ENCODE measurements at places on chromosomes 1 and 21.

DNA sequence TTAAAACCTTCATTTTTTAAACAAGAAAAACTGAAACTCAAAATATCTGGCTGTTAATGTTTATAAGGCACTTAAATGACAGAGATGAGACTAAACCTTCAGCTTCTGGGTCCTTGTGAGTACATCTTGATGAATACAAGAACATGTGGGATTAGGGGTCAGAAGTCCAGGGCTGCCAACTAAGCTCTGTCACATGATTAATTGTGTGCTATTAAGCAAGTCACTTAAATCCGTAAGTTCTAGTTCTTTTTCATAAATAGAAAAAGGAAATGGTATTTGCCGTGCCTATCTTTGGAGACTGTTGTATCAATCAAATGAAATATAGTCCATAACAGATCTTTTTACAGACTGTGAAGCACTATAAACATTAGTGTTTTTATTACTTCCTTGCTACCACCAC is 43.2 kb upstream of the KCTD3 start:
- peak; percentile 20 for DNase-seq

DNA sequence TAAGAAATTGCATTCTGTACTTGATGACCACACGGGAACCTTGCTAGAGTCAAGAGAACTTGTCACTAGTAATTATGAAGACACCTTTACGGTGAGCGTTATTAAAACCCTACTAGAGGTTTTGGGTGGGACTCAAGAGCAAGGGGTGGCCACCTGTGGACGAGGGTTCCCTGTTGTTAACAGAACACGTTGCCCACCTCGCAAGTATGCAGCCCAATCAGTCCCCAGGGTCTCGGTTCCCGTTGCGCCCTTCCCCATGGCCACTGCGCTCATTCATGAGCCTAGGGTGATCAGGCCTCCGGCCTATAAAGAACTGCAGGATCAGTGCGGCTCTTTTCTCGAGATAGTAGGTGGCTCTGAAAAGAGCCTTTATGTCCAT is 30.2 kb upstream of the RNF187 start:
- no peak for DNase-seq

DNA sequence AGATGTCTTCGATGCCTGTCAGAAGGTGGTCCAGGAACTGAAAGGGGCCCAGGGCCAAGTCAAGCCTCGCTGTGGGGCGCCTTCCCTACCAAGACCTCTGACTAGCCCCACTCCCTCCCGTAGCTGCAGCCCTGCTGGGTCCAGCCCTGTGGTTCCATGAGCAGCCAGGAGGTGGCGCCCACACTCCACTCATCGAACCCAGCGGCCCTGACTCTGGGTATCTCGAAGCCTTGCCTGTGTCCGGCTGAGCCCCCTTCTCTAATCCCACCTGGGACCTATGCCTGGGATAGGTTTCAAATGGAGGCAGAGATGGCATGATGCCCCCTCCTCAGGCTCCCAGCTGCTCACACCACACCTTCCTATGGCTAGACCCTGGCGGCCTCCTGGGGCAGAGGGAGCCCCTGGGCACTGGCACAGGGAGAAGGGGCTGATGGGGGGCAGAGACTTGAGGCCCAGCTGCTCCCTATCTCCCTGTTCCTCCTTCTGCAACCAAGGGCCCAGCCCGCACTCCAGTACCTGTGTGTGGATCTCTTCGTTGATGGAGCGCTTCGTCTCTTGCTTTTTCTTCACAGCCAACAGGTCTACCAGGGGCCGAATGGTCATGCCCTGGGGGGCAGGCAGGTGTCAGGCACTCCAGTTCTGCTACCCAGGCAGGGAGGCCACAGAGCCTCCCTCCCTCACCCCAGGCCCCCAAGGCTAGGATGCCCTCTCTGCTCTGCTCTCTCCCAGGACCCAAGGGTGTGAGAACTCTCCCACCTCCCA is 52.0 kb downstream of the SLC9A1 start:
- peak; percentile 63 for DNase-seq

- DNase-seq = no peak
Measured at GRCh38 chr1:168833362-168833761, 104.4 kb upstream of the DPT start.

DNA sequence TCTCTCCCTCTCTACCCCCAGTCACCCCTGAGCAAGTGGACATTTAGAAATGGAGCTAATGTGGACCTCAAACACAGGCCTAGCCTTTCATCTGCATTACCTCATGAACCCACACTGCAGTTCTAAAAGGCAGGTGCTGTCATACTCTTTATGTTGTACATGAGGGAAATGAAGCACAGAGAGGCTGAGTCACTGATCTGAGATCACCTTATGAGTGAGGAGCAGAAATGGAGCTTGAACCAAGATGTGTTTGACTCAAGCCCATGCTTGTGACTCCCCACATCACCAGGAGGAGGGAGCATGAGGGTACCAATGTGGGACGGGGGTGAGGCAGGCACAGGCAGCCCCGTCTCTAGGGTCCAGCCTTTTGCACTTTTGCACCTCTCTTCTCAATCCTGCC is 702.8 kb downstream of the PTPRU start:
- DNase-seq = no peak

DNA sequence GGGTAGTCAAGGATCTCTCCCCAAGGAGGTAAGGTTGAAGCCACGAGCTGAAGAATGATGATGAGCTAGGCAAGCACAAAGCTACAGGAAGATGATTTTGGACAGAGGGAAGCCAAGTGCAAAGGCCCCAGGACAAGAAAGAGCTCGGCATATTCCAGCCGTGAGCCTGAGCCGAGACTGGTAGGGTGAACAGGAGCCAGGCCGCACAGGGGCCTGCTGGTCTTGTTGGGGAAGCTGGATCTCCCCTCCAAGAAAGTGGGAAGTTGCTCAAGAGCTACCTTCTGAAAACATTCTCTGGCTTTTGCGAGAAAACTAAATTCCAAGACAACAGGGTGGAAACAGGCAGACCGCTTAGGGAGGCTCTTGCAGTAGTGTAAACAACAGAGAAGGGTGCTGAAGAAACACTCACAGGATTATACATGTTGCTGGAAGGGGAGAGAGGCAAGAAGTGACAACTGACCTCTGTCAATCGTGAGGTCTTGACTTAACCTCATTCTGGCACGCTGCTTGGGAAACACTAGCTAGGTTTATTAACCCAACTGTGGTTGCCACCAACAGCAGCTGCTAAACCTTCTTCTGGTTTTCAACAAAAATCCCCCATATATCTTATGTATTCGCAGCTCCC is 625.2 kb downstream of the SMYD3 start:
- DNase-seq = no peak

DNA sequence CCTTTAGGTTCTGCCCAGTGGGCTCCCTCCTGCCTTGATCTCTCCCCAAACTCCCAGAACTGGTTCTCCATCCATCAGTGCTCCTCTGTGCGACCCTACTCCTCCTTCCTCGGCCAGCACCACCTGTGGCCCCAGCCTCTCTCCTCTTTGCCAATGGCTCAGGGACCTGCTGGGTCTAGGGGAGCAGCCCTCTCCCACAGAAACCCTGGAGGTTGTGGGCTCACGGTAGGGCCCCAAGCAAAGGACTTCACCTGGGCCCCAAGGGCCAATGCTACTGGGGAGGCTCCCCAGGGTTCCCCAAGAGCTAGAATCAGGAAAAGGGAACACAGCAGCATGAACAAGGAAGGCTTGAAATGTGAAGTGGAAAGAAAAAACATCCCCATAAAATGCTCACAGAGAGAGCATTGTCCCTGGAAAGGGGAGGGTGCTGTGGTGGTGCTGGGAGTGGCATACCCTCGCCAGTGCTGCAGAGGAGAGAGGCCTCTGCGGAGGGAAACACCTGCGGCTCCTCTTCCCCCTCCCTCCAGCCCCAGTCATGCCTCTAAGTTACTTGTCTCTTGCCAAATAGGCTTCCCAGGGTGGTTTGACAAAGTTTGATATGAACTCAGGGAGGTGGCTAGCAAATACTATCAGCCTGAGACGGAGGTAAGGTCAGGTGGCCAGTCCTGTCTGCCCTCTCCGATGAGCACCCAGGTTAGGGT is 2.5 kb downstream of the TMEM63A start:
- DNase-seq = no peak

- no peak for DNase-seq
Measured at GRCh38 chr21:42829417-42829816, 49.9 kb downstream of the WDR4 start.
